IPS DF 19.7 (cell line): ENCODE measurements at places on chromosomes 1 and 21.

- peak; percentile 12 for DNase-seq
Measured at GRCh38 chr1:36673202-36673601, 190.5 kb upstream of the CSF3R start.

DNA sequence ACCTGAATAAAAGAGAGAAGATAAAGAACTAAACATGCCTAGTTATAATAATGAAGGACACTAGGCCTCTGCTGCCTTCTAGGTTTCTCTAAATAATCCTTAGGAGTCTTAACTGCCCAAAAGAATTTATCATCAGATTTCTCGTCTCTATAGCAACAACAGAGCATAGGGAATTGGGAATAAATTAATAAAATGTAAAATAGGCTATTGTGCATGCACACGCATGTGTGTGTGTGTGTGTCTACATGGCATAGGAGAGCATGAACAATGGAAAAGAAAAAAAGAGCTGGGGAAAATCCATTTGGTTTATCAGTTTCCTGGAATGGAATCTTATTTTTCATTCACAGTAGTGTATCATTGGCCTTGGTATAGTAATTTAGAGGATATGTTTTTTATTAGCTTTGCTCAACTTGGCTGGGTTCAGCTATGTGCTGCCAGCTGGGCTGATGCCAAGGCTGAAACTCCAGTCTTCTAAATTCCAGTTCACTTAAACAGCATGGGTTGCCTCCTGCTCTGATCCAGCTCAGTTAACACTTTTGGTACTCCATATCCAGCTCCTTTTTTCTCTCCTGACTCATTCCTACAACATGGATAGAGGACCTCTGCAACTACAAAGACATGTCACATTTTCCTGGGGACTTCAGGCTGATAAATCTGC lies 80.6 kb upstream of the SLFNL1 start:
- DNase-seq = no peak

DNA sequence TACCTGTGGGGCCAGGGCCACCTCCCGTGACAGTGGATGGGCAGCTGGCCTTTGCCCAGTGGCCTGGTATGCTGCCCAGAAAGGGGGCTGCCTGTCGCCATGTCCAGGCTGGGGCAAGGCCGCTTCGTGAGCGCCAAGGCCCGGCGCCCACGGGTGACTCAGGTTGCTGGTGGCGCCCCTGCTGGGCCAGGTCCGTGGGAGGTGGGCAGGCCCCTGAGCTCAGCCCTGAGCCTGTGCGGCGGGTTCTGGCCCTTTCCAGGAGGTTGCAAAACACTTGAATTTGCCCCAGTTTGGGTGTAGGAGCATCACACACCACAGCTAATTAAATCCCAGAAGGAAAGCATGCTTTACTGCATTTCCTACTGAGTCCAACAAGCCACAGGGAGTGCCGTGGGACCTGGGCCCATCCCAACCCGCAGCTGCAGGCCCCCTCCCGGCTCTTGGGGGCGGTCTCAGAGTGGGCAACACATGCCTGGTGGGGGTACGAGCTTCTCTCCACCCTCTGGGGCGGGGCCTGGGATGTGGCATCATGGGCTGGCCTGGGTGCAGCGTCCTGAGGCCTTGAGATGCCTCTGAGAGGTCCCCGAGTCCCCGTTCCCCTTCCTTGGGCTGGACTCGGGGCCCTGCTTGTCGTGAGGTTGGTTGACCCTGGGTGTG lies 159.8 kb downstream of the PEX14 start:
- no peak for DNase-seq

DNA sequence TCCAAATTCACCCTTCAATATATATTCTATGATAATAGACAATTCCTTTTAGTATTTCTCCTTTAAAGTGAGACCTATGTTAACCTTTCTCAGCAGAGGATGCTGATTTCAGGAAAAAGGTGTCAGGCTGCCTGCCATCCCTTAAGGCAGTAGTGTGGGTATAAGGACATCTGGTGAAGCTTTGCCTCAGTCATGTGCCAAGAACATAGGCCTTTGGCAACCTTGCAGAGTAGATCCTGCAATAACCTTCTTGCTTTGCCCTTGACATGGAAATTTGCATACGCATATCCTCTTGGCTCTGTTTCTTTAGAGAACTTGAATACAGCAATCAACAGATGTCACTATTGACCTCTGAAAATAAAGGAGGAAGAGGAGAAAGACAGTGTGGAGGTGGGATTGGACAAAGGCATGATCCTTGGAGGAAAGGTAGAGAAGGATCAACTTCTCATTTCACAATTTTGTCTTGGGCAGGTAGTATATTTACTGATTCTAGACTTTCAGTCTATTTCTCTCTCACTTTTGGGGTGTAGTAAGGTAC lies 21.1 kb upstream of the ZRANB2 start:
- no peak for DNase-seq

GRCh38 chr21:42336054-42336453 lies 14.7 kb downstream of the TFF2 start:
- peak; percentile 84 for DNase-seq

DNA sequence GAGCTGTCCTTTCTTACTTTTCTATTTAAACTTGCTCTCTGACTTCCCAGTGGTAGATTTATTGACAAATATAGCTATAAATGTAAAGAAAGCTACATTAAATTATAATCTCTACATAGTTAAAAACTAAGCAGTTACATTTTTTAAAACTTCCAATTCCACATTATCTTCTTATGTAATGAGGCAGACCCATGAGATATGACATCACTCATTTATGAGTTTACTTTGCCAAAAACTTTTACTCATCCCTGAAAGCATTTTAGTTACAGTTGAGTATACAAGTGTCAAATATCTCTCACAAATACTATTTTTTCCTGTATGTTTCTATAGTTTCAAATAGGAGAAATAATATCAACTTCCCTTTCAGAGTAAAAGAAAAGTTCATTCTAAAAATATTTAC lies 3.8 kb downstream of the NMNAT2 start:
- DNase-seq = no peak

GRCh38 chr1:237527761-237528160 lies 363.0 kb downstream of the ZP4 start:
- no peak for DNase-seq

DNA sequence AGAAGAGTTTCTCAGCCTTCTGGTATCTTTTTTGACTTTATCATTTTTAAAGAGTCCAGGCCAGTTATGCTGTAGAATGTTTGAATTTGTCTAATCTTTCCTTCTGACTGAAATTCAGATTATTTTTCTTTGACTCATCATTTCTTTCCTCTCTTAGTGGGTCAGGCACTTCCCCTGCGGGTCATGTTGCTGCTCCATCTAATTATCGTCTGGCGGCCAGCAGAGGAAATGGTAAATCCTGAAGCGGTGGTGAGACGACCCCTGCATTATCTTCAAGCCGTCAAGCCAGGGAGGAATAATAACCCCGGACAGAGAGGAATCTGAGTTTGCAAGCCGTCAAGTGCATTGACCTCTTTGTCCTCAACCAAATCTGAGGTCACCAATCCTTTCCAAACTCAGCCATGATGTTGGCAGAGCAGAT lies 102.1 kb downstream of the ADSS2 start:
- DNase-seq = no peak

DNA sequence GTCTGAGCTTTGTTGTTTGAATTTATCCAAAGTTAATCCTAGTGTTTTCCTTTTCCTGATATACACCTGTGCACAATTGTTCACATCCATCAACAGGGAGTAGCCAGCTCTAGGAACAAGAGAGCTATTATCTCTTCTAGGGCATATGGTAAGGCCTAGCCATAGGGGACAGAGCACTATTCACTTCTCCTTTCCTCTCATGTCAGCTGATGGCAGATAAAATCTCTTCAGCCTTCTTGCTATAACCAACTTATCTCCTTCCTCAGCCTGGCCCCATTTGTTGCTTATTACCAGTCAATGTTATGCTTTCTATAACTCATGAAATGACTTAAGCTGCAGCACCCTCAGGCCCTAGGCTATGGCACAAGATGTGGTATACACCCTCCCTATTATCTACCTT lies 38.9 kb downstream of the PATJ start:
- no peak for DNase-seq

DNA sequence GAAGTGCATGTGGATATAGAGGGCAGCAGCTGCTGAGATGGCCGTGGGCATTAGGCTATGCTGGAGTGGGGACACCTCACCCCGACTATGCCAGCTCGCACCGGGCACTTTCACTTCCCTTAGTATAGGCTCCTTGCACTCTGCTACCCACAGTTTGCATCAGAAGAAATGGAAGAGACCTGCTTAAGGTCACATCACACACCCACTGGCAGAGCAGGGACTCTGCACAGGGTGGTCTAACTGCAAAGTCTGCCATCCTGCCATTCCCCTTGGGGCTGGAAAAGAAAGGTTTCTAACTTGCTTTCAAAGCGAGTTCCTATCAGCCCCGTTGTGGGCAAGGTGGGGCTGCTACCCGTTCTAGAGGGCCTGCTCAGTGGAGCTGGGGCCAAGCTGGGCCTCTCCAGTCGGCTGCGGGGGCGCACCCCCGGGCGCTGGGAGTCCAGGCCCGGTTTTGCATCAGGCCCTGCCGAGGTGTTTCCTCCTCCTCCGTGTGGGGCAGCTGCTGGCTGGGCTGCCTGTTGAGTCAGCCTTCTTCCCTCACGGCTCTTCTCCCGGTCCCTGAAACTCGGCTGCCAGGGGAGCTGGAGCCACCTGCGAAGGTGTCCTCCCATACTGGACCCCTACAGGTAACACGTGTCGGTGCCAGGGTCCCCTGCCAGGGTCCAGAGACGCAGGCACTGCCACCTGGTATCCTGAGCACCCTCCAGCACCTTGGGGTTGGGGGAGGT lies at the start of gene SYTL1:
Gene SYTL1 (plus strand): TSS at position 498 of the 728 bp plus-strand sequence. CDS start 3,313 bp downstream, outside the sequence.
- DNase-seq = no peak

DNA sequence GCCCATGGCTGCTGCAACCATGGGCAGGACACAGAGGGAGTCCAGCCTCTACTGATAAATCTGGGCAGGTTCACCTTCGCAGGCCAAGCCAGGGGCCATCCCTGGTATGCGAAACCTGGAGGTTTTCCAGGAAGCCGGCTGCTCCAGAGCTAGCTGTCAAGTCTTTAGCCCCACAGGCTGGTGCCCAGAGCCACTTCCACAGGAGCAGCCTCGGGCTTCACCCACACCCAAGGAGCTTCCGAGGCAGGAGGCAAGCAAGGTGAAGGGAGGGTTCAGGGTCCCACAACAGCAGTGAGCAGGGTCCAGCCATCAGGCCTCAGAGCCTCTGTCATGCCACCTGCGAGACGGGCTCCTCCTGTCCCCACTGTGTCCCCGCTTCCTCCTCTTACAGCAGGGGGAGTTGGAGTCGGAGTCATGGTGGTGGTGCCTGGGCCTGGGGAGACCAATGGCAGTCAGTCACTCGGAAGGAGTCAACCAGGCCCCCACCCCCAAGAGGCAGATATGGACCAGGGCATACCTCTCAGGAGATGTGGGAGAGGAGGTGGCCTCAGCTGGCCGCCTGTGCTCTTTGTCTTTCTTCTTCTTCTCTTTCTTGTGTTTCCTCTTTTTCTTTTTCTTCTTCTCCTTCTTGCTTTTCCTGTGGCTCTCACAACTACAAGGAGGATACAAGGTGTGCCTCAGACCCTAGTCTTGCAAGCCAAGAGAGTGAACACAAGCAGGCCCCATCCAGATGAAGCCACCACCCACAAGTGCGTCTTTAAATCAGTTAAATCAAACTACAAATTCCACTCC lies 2.1 kb downstream of the C1orf35 start:
- DNase-seq = no peak

GRCh38 chr1:151606384-151606783 lies 5.5 kb upstream of the SNX27 start:
- no peak for DNase-seq

GRCh38 chr1:178875936-178876335 lies 5.1 kb upstream of the ANGPTL1 start:
- DNase-seq = no peak

- DNase-seq = no peak
Measured at GRCh38 chr1:27887215-27888021, 15.1 kb downstream of the THEMIS2 start.

DNA sequence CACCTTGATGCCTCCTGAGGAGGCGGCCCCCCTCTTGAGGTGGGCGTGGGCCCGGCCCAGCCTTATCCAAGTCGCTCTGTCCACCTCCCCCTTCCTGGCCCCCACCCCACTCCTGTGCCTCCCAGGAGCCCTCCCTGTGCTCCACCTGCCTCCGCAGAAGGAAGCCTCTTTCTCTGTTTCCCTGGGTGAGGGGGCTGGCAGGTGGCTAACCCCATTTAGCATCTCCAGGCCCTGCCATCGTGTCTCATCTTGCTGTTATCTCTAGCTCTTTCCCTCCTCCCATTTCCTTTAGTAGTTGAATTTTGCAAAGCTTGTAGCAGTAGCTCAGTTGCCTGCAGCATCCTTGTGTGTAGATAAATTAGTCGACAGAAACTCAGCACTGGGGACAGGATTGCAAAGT lies 7.2 kb downstream of the RNF187 start:
- DNase-seq = no peak

GRCh38 chr21:36186506-36187399 lies 30.1 kb downstream of the DOP1B start:
- DNase-seq = no peak

DNA sequence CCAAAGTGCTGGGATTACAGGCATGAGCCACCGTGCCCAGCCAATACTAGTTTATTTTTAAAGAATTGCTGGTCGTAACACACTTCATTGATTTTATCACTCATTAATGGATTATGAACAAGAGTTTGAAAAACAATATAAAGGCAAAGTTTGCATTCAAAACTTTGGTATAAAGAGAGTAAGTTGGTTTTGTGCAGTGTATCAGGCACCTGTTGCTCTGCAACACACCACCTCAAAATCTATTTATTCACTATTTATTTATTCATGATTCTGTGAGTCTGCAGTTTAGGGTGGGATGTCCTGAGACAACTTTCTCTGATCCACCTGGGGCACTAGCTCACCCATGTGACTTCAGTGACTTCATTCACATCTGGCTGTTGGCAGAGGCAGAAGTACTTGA lies 10.2 kb upstream of the METTL18 start:
- DNase-seq = no peak

- DNase-seq = no peak
Measured at GRCh38 chr1:113657556-113658063, 101.7 kb downstream of the PHTF1 start.

- no peak for DNase-seq
Measured at GRCh38 chr1:158104891-158105290, 75.8 kb upstream of the CD1D start.

GRCh38 chr1:237791592-237791991 lies 99.1 kb downstream of the ZP4 start:
- DNase-seq = no peak

DNA sequence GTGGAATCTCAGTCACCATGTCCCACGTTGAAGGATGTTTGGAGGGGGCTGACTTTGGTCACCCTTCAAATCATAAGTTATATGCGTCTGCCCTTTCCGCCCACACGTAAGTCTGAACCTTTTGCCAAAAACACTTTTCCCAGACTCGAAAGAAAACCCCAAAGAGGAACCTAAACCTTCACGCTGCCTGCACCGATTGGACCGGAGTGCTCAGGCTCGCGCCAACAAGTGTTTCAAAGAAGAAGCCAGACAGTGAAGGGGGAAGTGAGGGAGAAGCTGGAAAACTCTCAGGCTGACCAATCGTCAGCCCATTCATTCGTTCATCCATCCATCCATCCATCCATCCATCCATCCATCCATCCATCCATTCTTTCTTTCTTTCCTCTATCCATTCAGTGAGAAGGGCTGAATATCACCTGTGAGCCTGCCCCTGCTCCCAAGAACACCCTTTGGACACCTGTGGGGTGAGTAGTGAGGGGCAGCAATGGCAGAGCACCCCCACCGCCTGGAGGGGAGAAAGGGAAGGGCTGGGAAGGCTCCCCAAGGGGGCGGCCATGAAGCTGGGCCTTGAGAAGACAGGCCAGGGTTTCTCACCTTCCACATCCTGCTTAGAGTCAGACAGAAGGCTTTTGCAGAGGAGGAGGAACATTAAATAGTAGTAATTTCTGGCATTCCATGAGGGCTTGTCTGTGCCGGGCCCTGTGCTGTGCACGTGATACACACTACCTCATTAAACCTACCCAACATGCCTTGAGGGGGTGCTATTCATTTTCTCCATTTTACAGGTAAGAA lies 27.1 kb upstream of the RUNX3 start:
- DNase-seq = no peak

GRCh38 chr1:199914546-199914945 lies 113.0 kb upstream of the NR5A2 start:
- no peak for DNase-seq
